Posterior cingulate gyrus (tissue), 11 donors: ENCODE measurements at places on chromosomes 6 and 20.

DNA sequence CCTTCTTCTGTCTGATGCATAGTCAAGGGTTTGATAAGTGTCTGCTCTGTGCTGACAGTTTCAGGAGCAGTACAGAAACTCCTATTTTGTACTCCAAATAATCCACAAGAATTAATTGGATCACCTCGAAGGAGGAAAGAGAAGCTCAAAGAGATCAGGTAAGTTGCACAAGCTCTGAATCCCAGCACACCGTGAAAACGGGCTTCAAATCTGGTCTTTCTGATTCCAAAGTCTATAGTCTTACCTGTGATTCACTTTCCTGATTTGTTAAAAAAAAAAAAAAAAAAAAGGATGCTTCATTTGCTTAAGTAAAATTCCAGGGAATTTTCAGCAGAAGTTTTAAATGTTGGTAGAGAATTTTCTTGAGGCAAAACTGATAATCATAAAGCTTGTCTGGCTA lies 155.8 kb upstream of the ESR1 start:
- DNase-seq = no peak

DNA sequence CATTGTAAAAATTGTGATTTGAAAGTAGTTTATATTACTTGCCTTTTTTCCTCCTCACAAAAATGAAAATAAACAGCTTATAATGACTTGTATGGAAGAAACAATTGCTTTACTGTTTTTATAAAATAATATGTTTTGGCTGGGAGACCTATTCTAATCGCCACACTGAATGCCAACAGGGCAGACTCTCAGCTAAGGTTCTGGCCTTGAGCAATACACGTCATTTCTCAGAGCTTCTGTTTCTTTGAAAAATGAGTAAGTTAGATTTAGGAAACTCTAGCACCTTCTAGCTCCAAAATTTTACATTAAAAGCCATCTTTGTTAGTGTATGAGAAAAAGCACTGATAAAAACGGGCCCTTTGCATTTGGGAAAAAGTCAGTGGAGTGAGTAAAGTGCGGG lies 166.6 kb downstream of the ARID1B start:
- DNase-seq = no peak

- DNase-seq = no peak
Measured at GRCh38 chr6:100568255-100568654, 103.5 kb upstream of the SIM1 start.

- no peak for DNase-seq
Measured at GRCh38 chr6:76418560-76419223, 346.2 kb upstream of the IMPG1 start.

- no peak for DNase-seq
Measured at GRCh38 chr20:59151820-59152219, 11.8 kb upstream of the ZNF831 start.

DNA sequence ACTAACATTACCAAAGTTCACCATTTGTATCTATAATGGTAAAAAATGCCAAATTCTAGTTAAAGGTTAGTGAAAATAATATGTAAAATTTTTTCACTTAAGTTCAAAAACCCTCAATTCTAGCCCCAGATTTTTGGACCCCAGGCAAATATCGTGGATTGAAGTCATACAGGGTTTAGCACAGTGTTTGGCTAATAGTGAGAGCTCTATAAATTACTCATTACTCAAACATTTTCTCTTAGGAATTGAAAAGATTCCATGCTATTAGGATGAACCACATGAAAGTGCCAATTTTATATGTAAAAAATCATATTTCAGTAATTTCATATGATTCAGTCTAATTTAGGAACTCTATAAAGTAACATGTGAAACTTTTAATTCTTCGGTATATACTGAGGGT lies 170.3 kb upstream of the PREP start:
- no peak for DNase-seq

DNA sequence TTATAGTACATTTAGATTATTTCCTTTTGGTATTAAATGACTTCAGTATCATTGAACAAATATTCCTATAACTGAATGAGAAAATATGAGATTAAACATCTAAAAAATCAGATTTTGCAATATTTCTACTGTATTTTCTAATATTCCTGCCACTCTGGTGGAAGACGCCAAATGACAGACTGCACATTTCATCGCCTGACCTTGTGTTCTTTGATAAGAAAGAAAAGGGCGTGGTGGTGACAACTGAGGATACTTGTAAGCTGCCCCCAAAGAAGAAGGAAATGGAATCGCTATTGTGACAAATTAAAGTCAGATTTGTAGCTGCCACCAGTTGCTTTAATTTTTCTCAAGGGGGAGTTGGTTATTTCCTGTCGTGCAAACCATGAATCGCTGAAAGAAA lies 131.3 kb downstream of the MTFR2 start:
- no peak for DNase-seq

- no peak for DNase-seq
Measured at GRCh38 chr6:109718991-109719390, 27.9 kb downstream of the FIG4 start.

GRCh38 chr6:35605600-35605999 lies 83.1 kb downstream of the FKBP5 start:
- DNase-seq = no peak

DNA sequence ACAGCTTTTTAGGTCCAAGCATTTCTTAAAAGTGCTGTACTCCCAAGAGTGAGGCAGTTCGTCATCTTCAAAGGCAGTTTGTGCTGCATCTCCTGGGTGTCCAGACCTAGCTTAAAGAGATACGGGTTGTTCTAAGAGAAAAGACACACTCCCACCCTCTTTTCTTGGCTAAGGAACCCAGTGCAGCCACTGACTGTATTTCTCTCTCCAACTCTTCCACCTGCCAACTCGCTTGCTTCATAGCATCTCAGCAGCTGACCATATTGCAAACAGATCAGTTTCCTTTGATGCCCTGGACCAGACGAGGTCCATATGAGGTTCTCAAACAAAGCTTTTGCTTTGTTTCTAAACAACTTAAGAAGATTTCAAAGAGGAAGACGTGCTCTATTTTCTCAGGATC lies 101.1 kb downstream of the ISM1 start:
- no peak for DNase-seq

DNA sequence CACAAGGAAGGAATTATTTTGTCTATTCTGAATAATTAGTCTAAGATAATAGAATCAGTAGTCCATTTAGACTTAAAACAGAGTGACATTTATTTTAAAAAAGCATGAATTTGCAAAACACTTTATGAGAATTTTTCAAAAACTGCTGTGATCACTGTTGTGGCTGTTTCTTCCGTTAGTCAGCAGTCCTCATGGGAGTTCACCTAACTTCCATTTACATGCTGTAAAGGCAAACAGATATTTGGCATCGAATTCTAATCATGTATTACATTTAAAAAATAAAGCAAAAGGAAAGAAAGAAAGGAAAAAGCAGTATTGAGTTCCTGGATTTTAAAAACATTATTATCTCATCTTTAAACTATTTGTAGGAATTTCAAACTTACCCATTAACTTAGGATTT lies 111.8 kb downstream of the MTHFD1L start:
- DNase-seq = no peak

GRCh38 chr6:105468850-105469249 lies 66.0 kb upstream of the PREP start:
- no peak for DNase-seq

DNA sequence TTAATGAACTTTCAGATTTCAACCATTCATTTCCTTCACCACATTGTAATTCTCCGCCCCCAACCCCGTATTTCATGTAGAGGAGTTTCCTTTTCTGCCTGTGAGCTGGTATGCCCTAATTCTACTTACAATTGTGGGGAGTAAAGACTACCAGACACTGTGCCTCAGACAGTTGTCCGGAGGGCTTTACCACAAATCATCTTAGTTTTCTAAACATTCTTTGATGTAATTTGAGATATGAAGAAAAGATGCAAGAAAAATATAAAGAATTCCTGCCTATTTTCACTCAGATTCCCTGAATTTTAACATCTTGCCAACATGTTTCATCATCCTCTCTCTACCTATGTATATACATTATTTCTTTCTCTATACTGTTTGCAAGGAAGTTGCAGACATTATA lies 28.3 kb upstream of the LOC128125822 start:
- DNase-seq = no peak

DNA sequence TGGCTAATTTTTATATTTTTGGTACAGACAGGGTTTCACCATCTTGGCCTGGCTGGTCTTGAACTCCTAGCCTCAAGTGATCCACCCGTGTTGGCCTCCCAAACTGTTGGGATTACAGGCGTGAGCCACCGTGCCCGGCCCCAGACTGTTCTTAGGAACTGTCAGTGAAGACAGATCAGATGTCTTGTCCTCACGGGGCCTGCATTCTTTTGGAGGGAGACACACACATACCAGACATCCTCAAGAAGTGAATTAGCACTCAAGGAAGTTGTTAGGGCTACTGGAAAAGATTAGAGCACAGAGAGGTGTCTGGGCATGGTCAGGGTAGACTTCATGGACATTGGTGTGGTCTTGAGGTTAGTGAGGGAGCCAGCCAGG lies 10.3 kb upstream of the LPIN3 start:
- no peak for DNase-seq

DNA sequence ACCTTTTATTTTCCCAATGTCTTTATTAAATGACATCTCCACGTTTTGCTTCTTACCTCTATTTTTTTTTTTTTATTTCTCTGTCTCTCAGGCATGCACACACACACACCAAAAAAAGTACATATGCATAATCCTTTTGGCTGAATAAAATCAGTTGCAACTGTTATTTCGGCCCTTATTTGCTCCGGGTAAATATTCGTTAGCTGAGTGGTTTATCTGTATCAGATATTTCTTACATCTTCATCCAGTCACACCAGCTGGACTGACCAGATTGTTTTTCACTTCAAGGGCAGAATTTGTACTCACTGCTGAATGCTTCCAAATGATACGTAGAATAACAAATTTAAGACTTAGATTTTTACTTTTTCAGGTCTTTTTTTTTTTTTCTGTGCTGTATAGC lies 45.5 kb downstream of the PTPN1 start:
- DNase-seq = no peak

GRCh38 chr6:36187446-36187845 lies 9.1 kb upstream of the BRPF3 start:
- no peak for DNase-seq

GRCh38 chr20:46541229-46541935 lies 9.1 kb downstream of the OCSTAMP start:
- no peak for DNase-seq

DNA sequence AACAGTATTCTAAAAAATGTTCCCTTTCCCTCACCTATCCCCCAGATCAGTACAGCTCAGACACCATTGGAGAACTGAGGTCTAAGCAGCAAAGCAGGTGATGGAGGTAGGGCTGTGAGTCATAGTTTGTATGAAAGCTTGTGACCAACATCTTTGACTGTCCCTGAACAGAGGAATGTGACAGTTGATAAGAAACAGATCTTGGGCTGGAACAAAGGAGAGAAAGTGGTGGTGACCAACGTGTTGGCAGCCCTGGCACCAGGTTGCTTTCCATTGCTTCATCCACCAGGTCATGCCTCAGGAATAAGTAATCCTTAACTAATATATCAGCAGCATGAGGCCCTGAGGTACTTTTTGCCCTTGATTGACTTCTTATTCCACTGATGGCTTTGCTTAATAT lies 19.9 kb upstream of the CRIP3 start:
- no peak for DNase-seq

- no peak for DNase-seq
Measured at GRCh38 chr6:2505624-2506023, 245.1 kb downstream of the MYLK4 start.

DNA sequence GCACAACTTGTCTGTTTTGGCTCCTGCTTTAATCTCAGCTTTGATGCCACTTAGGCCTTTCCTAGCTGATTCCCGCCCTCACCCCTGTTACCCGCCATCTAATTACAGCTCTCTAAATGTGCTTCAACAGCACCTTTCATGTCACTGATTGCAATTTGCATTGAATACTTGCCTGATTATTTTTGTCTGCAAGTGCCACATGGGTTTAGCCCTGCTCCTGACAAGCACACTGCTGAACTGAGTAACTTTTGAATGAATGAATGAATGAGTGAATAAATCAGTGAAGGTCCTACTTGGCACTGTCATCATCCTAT lies 591 bp upstream of the DCBLD1 start:
- DNase-seq = no peak

DNA sequence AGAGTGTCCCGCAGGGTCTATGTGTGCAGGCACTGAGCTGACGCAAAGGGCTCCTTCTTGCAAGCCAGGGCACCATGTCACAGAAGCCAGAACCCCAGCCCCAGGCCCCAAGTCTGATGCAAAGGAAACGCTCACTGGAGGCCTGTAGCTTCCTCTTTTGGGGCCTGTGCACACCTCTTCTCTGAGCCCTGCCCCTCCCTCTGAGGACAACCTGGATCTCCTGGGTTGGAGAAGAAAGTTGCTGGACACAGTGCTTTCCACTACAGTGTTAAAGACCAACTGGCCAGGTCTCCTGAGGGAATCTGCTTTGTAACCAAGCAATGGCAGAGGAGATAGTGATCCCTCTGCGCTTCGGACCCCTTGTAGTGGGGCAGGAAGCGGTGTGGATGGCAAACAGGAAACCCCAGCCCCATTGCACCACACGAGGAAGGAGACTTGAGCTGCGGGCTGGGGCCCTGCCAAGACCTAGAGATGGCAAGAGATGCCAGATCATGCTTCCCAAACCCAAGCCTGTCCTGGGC lies 90.0 kb downstream of the PRND start:
- DNase-seq = peak; percentile 68

DNA sequence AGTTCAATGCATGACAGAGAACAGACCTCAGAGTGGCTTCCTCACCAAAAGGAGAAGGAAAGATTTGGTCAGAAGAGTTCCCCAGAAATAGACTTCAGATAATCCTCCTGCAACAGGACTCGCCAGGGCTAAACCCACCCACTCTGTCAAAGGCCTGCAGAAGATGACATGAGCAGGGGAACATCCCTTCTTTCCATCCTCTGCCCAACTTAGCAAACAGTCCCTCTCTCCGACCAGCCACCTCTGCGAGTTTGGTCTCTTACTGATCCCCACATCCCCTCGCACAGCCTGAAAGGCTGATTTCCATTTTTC lies 7.5 kb downstream of the NFATC2 start:
- no peak for DNase-seq

- no peak for DNase-seq
Measured at GRCh38 chr6:119324718-119325117, 24.8 kb downstream of the MAN1A1 start.
